ENCODE measurements at places on chromosomes 1 and 21.

DNA sequence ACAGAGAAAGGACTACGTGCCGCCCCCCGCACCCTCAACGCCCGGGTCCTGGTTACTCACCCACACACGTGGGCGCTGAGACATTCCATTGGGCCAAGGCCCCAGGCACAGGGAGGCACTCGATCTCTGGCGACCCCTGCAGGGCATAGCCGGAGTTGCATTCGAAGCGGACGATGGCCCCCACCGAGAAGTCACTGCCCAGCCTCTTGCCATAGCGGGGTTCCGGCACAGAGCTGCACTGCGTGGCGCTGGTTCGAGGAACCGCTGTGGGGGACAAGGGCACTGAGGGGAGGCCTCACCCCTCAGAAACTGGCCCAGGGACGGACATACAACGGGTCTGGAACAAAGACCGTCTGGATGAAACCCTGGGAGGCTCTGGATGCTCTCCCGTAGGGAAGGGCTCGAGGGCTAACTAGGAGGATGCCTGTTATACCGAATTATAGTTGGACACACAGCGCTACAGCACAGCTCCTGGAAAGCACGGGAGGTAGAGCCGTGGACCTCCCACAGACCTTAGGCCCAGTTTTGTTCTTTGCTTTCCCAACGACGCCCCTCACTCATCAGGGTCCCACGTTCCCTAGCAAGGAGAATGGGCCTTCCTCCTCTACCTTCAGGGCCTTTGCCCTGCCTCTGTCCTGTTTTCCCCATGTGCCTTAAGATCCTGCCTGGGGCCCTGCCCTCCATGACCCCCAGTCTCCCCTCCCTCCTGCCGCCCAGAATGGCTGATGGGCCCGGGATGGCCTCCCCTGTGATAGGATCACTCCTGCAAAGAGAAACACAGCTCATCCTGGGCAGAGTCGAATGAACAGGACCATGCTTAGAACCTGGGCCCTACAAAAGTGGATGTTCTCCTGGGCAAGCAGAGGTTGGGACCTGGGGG, 152.8 kb downstream of the ZSCAN20 start:
- no peak for DNase-seq

DNA sequence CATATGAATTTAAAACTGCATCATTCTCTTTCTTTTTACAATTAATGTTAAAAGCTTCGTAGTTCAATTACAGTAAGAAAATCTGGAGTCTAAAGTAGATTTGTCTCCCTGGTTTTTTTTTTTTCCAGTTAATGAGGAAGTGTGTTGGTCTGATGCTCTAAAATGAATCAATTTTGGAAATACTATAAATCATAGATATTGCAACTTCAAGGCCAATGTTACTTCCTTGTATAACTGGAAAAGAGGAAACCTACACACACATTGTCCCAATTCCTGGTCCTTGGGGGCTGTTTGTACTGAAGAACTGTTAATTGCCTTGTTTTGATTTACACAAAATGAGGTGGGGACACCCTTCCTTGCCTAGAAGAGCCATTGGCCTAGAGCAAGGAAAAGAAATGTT, 107.2 kb downstream of the RGS2 start:
- peak; percentile 39 for DNase-seq

- no peak for DNase-seq
These were observed 102.0 kb upstream of the COA6 start for GRCh38 chr1:234271243-234271606.

GRCh38 chr1:230426246-230427093, at the start of gene PGBD5:
PGBD5 (minus strand) TSS chr1:230426332; CDS start chr1:230425928, 404 bp downstream.
- DNase-seq, result peak; percentile 73

DNA sequence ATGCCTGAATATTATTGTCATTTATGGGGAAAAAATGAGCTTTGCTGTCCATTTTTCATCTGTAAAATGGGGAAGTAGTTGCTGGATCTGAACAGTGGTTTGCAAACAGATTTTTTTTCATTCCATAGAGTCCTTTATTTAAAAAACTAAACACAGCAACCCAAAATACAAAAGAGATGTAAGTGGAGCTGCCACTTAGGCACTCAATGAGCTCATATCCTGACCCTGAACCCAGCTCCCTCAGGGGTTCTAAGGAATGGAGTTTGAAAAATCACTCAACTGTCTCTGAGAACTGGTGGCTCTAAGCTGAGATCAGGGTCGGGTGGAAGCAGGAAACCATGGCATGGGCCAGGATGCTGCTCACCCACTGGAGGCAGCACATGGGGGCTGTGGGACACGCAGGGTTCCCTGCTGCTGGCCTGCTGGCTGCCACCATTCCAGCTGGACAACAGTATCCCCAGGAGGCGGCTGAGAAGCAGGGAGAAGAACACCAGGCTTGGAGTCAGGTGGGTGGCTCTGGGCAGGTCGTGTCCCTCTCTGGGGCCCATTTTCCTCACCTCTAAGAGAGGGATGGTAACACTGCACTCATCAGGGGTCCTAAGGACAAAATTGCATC, 9.6 kb upstream of the ECE1 start:
- no peak for DNase-seq

DNA sequence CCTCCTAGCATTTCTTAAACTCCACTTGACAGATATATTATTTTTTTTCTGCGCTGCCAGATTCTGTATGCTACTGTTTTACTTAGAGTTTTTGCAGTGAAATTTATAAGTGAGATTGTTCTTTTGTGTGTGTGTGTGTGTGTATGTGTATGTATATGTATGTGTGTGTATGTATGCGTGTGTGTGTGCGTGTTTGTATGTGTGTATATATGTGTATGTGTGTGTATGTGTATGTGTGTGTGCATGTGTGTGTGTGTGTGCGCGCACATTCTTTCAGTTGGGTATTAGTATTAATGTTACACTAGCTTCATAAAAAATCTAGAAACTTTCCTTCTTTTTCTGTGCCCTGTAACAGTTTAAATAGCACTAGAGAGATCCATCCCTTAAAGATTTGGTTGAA, 152.6 kb upstream of the CSF3R start:
- DNase-seq, result no peak

DNA sequence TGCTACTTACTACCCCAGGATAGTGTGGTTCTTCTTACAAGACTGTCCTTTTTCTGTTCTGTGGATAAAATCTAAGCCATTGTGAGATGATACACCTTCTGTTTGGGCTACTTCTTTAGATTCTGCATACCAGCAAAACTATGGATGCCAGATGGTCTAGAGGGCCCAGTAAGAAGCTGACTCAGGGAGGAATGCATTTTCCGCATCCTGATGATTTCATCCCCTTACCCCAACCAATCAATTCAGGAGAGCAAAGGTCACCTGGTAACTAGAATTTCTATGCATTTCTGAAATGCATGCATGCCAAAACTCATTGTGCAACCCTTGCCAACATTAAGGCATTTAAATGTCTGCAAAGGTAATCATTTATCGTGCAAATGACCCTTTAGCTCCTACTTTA, 285.7 kb upstream of the ZP4 start:
- DNase-seq, result no peak

DNA sequence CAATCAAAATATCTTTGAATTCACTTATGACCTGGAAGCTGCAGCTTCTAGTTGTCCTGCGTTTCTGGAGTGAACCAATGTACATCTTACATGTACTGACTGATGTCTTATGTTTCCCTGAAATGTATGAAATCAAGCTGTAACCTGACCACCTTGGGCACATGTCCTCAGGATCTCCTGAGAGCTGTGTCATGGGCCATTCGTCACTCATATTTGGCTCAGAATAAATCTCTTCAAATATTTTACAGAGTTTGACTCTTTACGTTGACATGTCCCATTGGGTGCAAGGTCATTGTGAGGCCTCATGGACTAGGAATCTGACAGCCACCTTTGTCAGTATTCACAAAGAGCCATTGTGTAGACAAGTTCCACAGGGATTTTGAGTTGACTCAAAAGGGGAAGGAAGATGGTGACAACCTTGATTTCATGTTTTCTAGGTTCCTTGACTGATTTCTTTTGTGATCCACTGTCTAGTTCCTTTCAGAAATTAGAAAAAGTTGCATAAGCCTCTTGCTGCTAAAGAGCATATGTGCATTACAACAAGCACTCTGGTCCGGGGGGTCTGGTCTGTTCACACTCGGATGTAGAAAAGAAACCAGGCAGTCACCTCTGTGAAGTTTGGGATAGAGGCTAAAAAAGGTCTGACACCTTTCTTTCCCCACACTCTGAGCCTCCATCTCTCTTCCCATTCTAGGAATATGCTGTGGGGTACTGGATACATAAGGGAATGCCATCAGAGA, 10.7 kb downstream of the CHI3L2 start:
- DNase-seq, result no peak

GRCh38 chr1:165807613-165808012, 19.8 kb upstream of the UCK2 start:
- no peak for DNase-seq

DNA sequence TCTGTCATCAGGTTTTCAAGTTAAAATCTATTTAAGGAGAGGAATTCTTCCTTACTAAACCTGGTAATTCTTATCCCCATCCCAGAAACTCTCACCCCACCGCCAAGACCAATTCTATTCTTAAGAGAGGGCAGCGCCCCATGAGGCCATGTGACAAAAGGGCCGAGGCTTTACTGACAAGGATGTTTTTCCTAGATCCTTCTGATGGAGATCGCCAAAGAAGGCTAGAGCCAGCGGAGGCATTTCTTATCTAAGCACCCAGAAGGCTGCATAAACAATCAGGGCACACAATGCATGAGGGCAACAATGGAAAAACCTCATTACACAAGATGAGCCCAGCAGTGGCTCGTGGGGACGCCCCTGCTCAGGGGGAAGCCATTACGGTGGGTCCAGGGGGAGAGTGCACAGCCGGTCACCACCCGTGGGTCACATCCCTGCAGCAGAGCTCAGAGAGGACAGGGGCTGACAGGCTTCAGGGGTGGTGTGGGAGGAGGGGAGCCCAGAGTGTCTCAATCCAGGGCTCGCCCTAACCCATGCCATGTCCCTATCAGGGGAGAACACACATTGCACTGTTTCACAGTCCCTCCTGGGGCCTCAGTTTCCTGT, 88.7 kb downstream of the ITPKB start:
- DNase-seq, result peak; percentile 39

DNA sequence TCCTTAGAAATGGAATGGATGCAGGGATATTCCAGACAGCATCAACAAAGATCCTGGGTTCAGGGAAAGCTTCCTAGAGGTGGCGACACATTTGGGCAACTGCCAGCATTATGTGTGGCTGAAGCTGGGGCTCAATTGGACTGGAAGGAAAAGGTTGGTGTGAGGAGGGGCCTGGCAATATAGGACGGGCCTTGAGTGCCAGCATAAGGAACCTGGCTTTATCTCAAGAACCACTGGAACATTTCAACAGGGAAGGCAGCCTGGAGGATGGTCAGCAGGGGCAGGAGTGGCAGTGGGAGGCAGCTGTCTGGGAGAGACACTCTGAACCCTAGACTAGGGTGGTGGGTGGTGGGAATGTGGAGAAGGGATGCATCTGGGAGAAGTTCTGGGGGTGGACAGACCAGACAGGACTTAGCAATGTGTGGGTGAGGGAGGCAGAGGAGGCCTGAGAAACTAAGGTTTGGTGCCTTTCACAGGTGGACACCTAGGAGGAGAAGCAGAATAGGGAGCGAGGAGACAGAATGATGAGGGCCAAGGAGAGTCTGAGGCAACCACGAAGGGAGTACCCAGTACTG, 3.5 kb downstream of the SH3BGRL3 start:
- DNase-seq, result no peak

DNA sequence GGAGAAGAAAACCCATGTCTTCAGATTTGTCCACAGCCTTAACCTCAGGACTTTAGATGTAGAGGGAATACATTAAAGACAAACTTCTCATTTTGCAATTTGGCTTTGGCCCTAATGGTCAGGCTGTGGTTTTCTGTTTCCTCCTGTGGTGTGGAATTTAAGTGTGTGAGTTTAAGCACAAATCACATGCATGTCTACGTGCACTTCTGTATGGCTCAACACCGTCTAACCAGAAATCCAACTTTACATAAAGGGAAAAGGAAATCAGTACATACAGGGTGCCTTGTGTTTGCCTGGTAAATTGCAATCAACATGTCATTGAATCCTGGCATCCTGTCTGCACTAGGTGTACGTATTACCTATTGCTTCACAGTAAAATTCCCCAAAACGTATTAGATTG, 1.2 kb upstream of the ZNF124 start:
- DNase-seq, result peak; percentile 27

- peak; percentile 14 for DNase-seq
These were observed 236.4 kb downstream of the USH2A start for GRCh38 chr1:216186816-216187215.

- DNase-seq, result no peak
These were observed 22.7 kb upstream of the SHE start for GRCh38 chr1:154524881-154525280.

DNA sequence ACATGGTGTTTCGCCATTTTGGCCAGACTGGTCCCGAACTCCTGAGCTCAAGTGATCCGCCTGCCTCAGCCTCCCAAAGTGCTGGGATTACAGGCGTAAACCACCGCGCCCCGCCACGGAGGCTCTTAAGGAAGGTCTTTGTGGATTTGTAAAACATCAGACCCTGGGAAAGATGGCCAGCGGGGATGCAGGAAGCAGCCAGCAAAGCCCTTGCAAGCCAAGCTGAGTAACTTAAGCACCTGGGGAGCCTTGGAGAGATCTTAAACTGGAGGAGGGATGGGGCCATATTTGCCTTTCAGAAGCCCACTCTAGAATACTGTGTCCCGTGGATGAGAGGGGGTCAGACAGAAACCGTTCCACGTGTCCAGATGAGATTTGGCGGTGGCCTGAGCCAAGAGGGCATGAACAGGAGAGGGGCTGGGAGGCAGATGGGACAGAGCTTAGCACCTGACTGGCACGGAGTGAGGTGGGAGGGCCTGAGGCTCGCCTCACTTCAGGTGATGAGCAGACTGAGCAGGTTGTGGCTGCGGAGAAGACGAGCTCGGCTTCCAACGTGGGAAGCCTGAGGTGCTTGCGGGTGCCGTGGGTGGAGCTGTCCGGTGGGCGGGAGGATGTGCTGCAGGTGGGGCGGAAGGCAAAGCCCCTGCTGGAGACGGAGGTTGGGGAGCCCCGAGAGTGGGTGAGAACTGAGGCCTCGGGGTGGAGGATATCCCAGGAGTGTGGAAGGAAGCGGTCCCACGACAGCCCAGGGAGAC, 11.7 kb downstream of the C1orf216 start:
- DNase-seq, result no peak

DNA sequence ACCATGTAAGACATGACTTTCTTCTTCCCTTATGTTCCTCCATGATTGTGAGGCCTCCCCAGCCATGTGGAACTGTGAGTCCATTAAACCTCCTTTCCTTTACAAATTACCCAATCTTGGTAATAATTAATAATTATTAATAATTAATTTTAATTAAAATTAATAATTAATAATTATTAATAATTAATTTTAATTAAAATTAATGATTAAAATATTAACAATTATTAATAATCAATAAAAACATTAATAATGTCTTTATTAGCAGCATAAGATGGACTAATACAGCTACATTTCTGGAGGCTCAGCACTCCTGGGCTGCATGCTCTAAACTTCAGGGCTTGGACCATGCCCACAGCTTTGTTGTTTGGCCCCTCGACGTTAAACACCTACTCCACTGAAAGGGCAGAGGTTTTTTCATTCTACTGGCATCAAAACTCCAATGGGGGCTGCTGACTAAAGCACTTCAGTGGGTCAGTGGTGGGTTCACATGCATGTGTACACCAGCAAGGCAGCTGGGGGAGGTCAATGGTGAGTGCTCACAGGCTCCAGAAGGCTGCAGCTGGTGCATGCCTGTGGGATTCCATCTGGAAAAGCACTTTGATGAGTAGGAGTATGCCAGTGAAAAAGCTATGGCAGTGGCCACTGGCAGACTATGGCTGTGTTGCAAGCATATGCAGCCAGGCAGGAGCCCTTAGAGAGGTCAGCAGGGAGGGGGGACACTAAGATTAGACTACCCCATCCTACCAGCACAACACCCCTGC, 561.3 kb downstream of the NCAM2 start:
- DNase-seq, result no peak
